ENCODE measurements at places on chromosomes 2 and 18.

- no peak for DNase-seq
Measured at GRCh38 chr2:121558329-121558728, 27.6 kb downstream of the RNU4ATAC start.

DNA sequence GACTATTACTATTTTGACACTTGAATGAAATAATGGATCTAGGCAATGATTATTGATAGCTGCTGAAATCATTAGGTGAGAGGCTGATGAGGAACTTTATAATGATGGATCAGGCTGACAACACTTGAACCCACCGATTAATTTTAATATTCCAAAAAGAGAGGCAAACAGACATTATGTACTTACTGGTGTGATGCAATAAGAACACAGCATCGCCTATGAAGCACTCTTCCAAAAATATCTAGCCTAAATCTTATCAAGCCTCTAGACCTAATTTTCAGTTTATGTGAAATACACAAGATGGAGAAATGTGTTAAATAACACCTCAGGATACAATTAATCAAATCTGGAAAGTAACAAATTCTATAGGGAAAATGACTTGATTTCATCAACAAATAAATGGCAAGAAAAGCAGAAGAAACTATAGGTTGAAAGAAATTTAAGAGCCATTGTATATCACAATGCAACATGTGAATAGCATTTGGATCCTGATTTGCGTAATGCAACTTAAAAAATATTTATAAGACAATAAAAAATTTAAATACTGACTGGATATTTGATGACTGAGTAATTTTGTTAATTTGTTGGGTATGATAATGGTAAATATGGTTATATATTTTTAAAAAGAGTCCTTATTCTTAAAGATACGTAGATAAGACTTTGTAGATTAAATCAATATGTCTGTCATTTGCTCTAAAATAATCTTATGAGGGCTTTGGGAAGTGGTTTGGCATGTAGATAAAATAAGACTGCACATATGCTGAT lies 17.2 kb upstream of the SSB start:
- no peak for DNase-seq

DNA sequence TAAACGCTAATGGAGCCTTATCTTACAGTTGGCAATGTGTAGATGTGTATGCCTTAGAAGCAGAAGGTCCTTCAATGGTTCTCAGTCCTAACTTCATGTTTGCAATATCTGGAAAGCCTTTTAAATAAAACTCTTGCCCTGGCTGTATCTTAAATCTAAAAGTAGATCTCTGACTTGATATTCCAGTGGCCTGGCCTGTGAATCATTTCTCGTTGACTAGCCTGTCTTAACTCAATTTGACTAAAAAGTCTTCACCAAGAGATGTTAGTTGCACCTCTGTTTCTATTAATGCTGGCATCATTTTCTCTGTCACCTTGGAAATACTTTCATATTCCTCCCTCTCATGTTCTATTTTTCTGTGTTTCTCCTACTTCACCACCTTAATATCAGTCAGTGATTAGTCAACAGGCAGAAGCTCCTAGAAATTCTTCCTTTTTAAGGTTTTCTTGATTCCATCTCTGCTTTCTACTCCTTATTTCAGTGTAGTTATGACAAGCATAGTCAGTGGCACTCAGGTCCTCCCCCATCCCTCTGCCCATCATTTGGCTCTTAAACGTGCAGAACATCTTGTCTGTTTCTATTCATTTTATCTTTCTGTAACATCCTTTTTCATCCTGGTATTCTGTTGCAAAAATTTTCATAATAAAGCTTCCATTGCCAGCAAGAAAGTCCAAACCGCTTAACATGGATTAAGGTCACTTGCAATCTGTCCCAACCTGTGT lies 4.3 kb downstream of the ITGAV start:
- DNase-seq, result no peak

GRCh38 chr2:218345491-218346236 lies 11.0 kb upstream of the CATIP start:
- no peak for DNase-seq

DNA sequence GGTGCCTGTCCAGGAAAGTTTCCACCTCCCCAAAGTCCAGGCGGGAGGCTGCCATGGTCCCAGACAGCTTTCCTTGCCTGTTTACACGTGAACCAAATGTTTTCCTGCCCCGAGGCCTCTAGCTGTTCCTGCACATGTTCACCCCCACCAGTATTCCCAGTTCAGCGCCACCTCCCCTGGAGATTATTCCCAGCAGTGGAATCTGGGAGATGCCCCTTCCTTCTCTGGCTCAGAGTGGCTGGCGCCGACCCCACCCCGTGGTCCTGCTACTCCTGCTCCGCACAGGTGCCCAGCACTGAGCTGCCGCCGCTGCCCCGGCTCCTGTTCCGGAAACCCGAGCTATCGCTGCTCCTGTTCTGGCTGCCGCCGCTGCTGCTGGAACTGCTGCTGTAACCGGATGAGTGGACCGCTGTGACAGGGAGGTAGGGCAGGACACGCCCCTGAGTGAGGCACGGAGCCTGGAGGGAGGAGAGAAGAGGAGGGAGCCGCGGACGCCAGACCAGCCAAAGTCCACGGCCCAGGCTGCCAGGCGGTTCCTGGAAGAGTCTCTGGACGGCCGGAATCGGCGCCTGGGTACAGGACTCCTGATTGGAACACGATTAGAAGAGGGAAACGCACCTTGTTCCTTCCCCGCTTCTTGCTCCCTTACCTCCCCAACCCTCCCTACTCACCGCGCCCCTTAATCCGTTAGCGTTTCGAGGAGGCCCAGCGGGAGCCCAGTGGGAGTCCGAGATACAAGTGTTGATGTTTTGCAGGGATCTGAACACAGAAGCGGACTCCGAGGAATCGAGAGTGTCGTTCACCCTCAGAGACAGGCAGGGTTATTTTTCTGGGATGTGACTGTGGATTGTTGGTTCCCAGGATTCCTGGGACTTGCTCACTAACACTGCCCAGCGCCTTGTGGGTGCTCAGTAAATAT lies at the start of gene PDE11A:
Gene PDE11A (minus strand): TSS at position 395 of the 919 bp plus-strand sequence. CDS start 340 bp downstream, at position 55.
- DNase-seq, result peak; percentile 93

GRCh38 chr2:34419856-34420255 lies 820.8 kb upstream of the FAM98A start:
- no peak for DNase-seq

- DNase-seq, result no peak
Measured at GRCh38 chr18:31723639-31723989, 37.1 kb downstream of the SLC25A52 start.

- DNase-seq, result no peak
Measured at GRCh38 chr2:206800506-206801417, 35.4 kb downstream of the FASTKD2 start.

GRCh38 chr2:96546321-96546720 lies 9.8 kb downstream of the ARID5A start:
- DNase-seq, result peak; percentile 61

GRCh38 chr2:142189501-142189900 lies 58.7 kb upstream of the LRP1B start:
- DNase-seq, result no peak

- DNase-seq, result peak; percentile 82
Measured at GRCh38 chr2:72032481-72033041, 115.1 kb downstream of the CYP26B1 start.

Data from chondrocyte (in vitro differentiated cells).